ENCODE measurements at places on chromosomes 3 and 15.

- DNase-seq, result no peak
These were observed 3.3 kb upstream of the TIPIN start for GRCh38 chr15:66359740-66360139.

- DNase-seq, result no peak
These were observed 18.4 kb downstream of the TFRC start for GRCh38 chr3:196063456-196063855.

DNA sequence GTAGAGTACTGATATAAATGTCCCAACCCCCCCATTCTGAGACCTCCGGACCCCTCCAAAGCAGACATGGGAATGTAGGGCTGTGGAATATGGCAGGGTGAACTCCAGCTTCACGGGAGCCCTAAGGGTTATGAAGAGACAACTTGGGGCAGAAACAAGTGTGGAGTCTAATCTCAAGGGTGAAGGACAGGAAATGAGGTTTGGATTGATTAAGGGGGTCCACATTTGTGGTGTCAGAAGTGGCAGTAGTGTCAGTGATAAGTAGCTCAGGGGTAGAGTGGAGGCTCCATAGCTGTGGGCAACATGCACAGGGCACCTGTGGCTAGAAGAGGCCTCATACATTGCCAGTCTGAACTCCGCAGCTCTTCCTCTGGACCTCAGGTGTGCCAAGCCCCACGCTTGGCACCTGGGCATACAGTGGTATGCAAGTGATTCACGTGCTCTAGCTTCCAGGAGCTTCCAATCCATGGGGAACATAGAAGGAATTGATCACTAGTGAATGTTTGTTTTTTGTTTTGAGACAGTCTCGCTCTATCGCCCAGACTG is 4.1 kb upstream of the P4HTM start:
- no peak for DNase-seq

DNA sequence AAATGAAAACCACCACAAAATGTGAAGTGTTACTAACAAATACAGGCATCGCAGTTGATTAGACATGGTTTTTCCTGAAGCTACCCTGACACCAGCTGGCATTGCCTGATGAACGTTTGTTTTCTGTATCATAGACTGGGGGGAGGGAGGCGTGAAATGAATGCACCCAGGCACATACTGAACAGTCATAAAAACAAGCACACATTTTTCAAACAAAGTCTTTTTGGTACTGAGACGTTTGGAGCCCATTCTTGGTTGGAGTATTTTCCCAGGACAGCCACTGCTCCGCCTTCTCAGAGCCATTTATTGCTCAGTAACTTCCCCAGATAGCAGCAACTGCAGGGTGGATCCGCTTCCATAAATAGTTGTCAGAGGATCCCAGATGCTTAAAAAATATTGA is 52.4 kb downstream of the KLF13 start:
- DNase-seq, result no peak

DNA sequence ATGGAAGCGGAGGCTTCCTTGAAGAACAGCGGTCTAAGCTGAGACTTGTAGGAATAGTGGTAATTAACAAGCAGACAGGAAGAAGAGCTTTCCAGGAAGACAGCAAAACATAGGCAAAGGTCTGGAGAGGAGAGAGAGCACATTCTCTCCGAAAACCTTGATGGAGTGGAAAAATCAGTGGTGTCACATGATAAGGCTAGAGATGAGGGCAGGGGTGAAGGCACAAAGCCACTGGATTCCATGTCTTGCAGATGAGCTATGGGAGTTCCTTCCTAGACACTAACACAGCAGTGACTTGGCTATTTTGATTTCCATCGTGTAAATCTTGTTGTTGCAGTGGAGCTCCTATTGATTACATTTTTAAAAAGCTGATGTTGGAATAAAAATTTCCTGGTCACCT is 132.0 kb downstream of the MCTP2 start:
- no peak for DNase-seq

DNA sequence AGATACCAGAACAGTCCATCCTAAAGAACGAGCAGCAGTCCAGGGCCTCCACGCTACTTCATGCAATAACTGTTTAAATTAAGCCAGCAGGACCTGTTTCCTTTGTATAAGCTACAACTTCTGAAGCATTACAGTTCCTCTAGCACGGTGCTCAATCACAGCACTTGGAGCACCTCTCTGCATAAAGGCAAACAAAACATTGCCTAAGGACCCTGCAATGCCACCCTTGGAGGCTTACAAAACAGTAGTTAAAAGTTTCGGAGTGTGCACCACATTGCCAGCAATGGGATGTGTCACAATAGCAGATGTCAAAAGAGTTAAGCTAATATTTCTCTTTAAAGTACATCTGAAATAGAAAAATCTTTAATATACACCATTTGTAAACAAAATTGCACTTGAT is 2.6 kb upstream of the VPS39 start:
- DNase-seq, result no peak

DNA sequence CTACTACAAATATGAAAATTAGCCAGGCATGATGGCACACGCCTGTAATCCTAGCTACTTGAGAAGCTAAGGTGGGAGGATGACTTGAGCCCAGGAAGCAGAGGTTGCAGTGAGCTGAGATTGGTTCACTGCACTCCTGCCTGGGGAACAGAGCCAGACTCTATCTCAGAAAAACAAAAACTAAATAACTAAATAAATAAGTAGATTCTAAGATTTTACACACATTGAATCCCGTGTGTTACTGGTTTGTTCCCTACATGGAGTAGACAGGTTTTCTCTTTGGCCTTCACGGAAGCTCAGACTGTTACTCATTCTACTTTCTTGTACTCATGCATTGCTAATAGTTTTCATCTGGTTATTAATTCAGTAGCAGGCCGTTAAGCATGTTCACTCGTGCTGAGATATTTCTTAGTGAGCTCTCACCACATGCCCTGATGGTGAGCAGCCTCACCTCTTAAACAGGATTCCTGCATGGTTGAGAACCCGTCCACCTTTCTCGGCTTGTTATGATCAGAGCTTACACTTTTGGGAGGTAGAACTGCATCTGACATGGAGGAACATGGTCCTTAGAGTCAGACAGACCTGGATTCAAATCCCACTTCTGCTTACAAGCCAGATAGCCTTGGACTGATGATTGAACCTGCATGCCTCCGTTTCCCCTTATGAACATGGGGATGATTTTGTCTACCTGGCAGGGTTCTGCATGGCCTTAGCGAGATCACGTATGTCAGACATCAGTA is 49.1 kb downstream of the CMTM7 start:
- no peak for DNase-seq

DNA sequence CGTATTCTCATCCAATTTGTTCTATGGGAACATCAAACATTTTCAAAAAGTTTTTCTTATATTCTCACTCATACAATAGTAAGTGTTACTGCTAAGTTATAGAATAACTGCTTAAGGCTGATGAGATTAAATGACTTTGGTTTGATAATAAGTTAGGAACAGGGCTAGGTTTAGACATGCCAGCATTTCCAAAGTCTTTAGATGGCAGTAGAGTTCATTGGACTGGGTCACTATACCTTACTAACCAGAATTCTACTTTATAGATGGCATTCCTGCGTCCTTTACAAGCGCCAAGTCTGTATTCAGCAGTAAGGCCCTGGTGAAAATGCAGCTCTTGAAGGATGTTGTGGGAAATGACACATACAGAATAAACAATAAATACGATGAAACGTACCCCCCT is 21.7 kb downstream of the PLAAT1 start:
- no peak for DNase-seq

DNA sequence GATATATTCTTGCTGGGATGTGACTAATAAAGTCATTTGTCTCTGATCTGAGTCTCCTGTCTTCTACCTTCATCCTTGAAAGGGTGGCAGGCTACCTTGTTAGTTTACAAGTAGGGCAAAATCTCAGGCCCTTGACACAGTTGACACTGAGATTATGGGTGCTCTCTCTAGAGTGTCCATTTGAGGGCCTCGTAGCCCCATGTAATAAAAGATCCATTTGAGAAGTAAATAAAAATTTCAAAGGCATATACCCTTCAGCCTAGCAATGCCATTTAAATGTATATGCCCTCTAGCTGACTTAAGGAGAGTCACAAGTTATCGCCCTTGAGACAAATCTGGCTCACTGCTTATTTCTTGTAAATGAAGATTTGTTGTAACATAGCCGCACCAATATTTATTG is 98.6 kb downstream of the TCF12 start:
- DNase-seq, result no peak

- DNase-seq, result no peak
These were observed 186.0 kb downstream of the NLGN1 start for GRCh38 chr3:173583496-173583895.

DNA sequence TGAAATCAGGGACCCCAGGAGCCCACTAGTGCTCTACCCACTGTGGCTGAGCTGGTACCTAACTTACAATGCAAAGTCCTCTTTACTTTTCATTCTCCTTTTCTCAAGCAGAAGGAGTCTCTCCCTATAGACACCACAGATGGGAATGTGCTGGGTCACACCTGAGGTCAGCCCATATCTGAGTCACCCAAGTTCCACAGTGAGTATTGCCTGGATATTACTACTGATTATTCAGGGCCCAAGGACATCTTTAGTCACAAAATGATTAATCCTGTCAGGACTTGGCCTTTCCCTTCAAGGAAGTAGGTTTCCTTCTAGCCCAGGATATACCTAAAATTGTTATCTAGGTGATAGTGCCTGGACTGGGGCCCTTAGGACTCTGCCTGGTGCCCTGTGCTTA is 1305.2 kb downstream of the SI start:
- DNase-seq, result no peak

DNA sequence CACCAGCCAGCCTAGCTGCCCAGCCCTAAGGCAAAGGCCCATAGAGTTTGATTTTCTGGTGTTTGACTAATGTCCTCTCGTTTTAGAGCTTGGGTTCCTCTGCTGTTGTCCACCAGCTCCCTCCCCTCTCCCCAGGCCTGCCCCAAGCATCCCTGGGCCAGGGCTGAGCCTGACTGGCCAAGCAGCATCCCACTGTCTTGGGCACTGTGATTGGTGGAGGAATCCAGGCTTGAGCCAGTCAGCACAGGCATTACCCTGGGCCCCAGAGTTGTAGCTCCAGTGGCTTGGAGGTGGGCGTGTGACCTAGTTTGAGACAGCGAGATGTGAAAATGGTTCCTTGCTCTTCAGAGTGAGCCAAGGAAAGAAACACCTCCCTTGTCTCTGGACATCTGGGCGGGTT is 155.3 kb upstream of the MEF2A start:
- no peak for DNase-seq

DNA sequence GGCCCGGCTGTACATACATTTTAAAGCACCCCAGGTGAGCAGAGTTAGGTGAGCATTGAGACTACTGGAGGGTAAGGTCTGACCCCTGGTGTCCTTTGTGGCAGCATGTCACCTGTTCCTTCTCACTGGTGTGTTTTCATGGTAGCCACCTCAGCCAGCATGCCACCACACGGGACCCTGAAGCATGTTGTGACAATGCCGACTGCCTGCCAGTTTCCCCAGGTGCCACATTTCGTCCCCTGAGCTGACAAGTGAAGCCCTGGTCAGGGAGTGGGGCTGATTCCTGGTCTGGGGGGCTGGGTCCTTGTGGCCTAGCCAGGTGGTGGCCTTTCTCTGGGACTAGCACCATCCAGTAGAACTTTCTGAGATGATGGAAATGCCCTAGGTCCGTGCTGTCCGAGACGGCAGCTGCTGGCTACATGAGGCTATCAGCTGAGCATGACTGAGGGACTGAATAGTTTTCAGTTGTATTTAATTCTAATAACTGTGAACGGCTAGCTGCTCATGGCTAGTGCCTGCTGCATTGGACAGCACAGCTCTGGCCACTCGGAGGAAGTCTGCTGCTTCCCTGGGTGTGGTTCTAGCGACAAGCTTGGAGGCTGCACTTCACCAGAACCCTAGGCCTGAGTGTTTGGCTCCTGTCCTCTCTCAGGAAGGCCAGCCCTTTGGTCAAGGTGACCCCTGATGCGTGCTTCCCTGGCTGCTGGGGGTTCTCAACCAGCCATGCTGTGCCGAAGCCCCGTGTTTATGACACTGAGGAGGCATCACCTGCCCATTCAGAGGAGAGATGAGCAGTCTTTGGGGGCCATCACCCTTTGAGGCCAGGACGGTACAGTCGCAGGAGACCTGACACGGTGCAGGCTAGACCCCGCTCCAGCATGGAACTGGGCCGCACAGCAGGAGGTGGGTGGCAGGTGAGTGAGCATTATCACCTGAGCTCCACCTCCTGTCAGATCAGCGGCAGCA is 3.9 kb downstream of the C3orf22 start:
- no peak for DNase-seq

GRCh38 chr15:31324186-31324585 is 2.4 kb upstream of the KLF13 start:
- DNase-seq, result no peak

GRCh38 chr3:106514431-106514830 is 645.6 kb upstream of the CBLB start:
- DNase-seq, result no peak

DNA sequence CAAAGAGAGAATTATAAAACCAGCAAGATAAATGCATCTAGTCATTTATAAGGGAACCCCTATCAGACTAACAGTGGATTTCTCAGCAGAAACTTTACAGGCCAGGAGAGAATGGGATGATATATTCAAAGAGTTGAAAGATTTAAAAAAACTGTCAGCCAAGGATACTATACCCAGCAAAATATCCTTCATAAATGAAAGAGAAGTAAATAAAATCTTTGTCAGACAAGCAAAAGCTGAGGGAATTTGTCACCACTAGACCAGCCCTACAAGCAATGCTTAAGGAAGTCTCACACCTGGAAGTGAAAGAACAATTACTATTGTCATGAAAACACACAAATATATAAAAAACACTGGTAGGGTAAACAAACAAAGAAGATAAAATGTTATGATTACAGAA is 113.4 kb upstream of the FAM3D start:
- DNase-seq, result no peak

- no peak for DNase-seq
These were observed 7.9 kb upstream of the GLB1 start for GRCh38 chr3:33104803-33105202.

- peak; percentile 57 for DNase-seq
These were observed 50.4 kb upstream of the LIMD1 start for GRCh38 chr3:45544024-45544716.

- DNase-seq, result no peak
These were observed 3.3 kb downstream of the VPS8 start for GRCh38 chr3:184815046-184815930.

DNA sequence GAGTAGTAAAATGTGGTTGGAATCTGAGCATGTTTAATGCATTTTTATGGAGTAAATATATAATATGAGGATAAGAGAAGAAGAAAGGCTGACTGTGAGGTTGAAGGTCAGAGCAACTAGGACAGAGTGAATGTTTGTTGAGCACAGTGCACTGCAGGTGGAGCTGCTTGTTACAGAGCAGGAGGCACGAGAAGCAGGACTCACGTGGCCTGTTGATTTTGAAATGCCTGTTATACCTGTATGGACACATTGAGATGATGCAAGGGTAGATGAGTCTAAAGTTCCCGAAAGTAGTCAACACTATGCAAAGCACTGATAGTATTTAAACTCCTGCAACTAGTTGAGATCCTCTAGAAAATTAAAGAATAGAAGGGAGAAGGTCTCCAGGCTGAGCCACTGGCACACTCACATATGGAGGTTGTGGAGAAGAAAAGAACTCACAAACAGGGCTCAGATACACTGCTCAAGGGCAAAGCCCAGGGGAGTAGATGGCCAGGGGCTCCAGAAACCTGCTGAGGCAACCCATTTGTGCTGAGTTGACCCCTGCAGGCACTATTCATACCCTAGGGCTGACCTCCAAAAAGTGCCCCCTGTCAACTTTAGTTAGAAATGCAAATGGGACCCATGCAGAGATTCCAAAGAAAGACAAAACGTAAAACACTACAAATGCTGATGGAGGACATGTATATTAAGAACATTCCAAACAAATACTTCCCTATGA is 541.5 kb downstream of the GABRG3 start:
- no peak for DNase-seq

Measured in immature natural killer cell (primary cell).